Foreskin keratinocyte (primary cell): ENCODE measurements at places on chromosomes 6 and 20. TPM values are rescaled to one million over a fixed set of nuclear protein-coding genes. Genes with fewer than 3 reads are reported as not detected.

The HSPA1L gene
- polyA plus RNA-seq: 0.30 and 0.57 TPM in 2 replicates

The ASF1A gene
- polyA plus RNA-seq: 13.0 and 14.7 TPM in 2 replicates

The TNF gene
- polyA plus RNA-seq: 4.5 and 9.2 TPM in 2 replicates

The EFCAB8 gene
- 0.01 TPM in 1 of 2 replicates, not detected in the other for polyA plus RNA-seq

The HINT3 gene
- 4.5 and 5.5 TPM in 2 replicates for polyA plus RNA-seq

The EYA2 gene
- not detected in 2 replicates for polyA plus RNA-seq
